ENCODE measurements at places on chromosomes 3 and 15.

DNA sequence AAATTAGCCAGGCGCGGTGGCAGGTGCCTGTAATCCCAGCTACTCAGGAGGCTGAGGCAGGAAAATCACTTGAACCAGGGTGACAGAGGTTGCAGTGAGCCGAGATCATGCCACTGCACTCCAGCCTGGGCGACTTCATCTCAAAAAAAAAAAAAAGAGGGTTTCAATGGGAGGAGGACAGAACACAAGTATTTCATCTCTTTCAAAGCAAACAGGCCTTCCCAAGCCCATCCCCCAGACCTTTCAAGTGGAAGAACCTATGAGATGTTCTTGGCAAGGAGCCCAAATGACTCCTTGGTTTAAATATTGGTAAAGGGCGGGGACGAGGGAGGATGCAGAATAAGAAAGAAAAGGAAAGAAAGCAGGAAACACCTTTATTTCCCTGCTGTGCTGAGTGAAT lies 62.2 kb upstream of the MCF2L2 start:
- no peak for DNase-seq

- no peak for DNase-seq
Observed at GRCh38 chr3:24622138-24622537, 127.5 kb upstream of the THRB start.

GRCh38 chr3:161354554-161354953 lies 16.8 kb downstream of the SPTSSB start:
- DNase-seq, result no peak

- no peak for DNase-seq
Observed at GRCh38 chr3:140146668-140147067, 211.7 kb downstream of the CLSTN2 start.

DNA sequence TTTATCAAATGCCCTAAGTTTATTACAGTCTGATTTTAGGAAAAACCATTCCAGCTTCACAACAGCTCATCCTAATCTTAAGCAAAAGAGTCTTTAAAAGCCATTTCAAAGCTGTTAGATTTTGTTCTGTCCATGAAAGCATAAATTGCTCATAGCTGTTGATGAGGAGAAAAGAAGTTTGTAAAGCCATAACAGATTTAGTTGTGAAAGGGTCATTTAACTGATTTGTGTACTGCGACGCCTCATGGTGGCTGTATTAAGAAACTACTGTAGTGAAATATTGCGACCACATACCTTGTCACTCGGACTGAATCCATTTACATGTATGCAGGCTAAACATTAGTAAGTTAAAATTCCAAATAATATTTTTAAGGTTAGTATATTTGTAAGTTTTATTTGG lies 20.9 kb downstream of the BBX start:
- DNase-seq, result no peak

GRCh38 chr15:101206176-101206591 lies 45.7 kb downstream of the CHSY1 start:
- DNase-seq, result no peak

GRCh38 chr3:143090486-143090885 lies 29.1 kb upstream of the CHST2 start:
- DNase-seq, result no peak

- no peak for DNase-seq
Observed at GRCh38 chr3:38826001-38826400, 10.0 kb upstream of the SCN10A start.

GRCh38 chr15:90309020-90309419 lies 43.1 kb upstream of the ZNF774 start:
- no peak for DNase-seq

DNA sequence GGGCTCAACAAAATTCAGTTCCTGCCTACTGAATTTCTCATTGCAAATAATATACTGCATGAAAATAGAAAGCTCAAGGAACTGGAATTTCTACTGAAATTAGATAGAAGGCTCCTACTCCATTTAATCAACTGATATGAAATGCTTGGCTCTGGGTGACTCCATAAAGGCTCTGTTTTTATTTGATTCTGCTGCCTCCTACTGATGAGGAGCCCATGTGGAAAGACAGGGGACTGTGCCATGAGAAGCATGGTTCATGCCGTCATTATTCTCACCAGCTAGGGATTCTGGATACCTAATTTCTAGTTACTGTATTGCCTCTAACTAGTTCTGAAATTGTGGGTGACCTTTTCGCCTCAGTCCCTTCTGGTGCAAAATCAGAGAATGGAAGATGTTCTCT lies 366.2 kb upstream of the DPH6 start:
- no peak for DNase-seq

GRCh38 chr15:71463156-71463665 lies 347.1 kb upstream of the NR2E3 start:
- DNase-seq, result peak; percentile 47

DNA sequence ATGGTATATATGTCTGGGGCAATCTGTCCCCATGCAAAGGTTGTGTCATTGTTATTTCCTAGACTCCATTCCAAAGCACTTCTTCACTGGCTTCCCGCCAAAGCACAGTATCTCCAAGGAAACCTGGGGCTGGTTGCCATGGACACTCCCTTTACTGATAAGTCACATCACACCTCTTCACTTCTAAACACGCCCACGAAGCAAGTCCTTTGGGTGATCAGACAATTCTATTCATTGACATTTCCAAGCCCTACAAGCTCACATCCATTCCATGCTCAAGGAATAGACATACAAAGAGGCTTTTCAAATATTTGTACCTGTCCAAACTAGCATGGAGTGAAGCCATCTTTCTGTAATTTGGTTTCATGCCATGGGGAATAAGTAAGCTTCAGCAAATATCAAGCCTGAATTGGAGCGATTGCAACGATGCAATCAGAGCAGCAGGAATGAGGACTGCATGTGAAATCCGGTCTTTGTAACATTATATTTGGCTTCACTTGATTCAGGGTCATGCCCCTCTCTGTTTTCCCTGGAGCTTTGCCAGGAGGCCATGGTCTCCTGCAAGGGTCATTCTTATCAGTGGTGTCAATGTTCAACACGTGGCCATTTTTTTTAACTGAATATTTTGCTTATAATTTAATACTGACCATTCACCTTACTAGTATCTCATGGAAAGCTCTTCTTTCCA lies 201.6 kb upstream of the TMC3 start:
- no peak for DNase-seq

GRCh38 chr15:45287390-45287956 lies 35.4 kb downstream of the SLC28A2 start:
- DNase-seq, result no peak

DNA sequence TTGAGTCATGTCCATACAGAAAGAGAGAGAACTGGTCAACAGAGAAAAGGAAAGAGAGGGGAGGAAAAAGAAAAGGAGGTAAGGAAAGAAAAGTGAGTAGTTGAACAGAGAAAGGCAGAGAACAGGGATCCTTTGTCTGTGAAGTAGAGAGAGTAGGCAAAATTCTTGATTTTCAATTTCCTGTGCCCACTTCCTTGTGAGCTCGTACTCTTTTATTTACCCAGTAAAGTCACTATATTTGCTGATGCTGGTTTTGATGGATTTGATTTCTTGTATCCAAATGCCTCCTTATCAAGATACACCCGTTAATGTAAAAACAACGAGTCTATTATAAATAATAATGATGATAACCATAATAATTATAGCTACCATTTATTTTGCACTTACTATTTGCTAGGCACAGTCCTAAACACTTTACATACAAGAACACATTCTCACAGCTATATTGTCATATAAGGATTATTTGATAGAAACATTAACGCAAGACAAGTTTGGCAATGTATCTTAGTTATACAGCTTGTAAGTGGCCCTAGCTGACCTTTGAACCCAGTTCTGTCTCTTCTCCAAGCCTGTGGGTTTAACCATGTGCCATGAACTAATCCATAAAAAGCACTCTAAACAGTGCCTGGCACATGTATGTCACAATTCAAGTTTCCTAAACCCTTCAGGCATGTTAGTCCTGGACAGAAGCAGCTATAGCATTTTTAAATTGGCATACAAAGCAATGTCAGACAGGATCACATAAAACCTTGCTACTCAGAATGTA lies 6.7 kb upstream of the P2RY1 start:
- no peak for DNase-seq

DNA sequence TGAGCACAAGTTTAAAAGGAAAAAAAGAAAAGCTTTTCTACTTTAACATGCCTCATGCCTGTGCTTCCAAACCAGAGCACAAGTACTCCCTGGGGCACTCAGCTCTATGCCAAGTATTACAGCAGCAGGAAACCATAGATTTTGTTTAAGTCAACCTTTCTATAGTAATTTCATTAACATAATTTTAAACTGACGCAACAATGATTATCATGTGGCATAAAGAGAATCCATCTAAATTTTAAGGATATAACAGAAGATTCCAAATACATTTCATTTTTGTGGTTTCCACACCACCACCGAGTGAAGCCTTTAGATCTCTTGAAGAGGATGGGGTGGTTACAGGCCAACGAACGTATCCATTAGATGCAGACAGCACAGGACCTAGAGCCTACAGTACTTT lies 112.1 kb downstream of the TNIK start:
- DNase-seq, result peak; percentile 87

GRCh38 chr15:64263567-64263966 lies 92.4 kb downstream of the CSNK1G1 start:
- DNase-seq, result no peak

All from fibroblast of skin of left biceps (primary cell).